Colonic mucosa (tissue), 4 donors: ENCODE measurements at places on chromosomes 11 and 22.
A peak's percentile ranks its signal among the peaks of the same experiment; 100 is the strongest.

DNA sequence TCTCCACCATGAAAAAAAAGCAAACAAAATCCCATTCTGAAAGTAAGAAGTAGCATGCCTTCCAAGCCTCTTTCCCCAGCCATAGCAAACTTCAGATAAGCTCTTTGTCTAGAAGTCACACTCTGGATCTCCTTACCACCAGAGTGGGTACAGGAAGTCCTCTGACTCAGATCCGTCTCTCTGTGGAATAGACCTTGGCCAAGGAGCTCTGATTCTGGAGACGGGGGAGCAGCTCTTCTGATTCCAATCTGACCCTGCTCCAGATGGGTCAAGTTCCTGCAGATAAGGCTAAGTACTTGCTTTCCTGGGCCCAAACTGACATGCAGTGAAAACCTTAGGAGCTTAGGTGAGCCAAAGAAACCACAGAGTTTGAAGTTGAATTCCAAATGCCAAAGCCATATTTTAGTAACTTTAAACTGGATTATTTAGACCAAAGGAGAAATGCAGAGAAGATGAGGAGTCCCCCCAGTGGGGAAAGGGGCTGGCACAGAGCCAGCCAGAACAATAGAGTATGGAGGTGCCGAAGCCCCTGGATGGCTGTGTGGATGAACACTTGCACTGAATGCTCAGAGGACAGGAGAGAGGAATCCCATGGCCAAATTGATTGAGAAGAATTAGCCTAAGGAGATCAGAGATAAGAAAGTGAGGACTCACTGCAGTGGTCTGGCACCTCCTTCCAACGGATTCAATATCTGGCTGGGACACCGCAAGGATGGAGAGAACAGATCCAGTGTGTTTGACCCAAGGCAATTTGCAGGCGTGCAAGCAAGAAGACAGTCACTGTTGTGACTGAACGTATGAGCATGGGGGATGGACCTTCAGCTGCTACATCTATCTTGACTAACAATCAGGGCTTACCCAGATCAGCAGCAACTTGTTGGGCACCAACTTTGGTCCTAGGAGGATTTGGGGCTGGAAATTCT is 54.9 kb downstream of the ENDOD1 start:
- no peak for DNase-seq
- no peak overlapping the region for H3K27ac ChIP-seq
- H3K27me3 ChIP-seq: no peaks in the 10 kb centered on the region

DNA sequence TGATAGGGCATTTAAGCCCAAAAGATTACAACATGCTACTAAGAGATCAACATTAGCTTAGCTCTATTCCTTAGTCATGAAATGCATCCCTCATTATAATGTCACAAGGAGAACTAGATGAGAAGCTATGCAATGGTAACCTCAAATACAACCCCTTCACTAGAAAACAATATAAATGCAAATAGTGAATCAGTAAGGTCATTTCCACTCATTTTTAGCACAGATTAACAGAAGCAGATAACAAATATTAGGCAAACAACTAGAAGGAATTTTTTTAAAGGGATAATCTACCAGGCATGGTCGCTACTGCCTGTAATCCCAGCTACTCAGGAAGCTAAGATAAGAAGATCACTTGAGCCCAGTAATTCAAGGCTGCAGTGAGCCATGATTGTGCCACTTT is 28.2 kb downstream of the SIK3 start:
- H3K4me1 ChIP-seq: peaks cover 10% of the 10 kb centered on the region
- H3K36me3 ChIP-seq: no peaks in the 10 kb centered on the region
- H3K4me3 ChIP-seq: no peak overlapping the region
- no peak overlapping the region for H3K27ac ChIP-seq

- H3K27me3 ChIP-seq: peaks cover 83% of the 10 kb centered on the region
- peaks cover 11% of the 10 kb centered on the region for H3K4me1 ChIP-seq
- H3K36me3 ChIP-seq: no peaks in the 10 kb centered on the region
- H3K4me3 ChIP-seq: no peak overlapping the region
Observed at GRCh38 chr11:124841201-124841600, 24.0 kb upstream of the ROBO3 start.

- H3K27ac ChIP-seq: no peak overlapping the region
- no peaks in the 10 kb centered on the region for H3K4me1 ChIP-seq
- no peaks in the 10 kb centered on the region for H3K27me3 ChIP-seq
- H3K36me3 ChIP-seq: no peaks in the 10 kb centered on the region
Observed at GRCh38 chr11:15179167-15179566, 64.4 kb downstream of the INSC start.

- H3K27ac ChIP-seq: no peak overlapping the region
- peaks cover 4% of the 10 kb centered on the region for H3K27me3 ChIP-seq
Observed at GRCh38 chr22:19605508-19606331, 81.5 kb upstream of the CLDN5 start.

GRCh38 chr22:28674121-28674563 is 5.5 kb downstream of the TTC28 start:
- DNase-seq: no peak
- no peaks in the 10 kb centered on the region for H3K36me3 ChIP-seq
- no peak overlapping the region for H3K4me3 ChIP-seq

- DNase-seq: peak; percentile 82
- peaks cover 12% of the 10 kb centered on the region for H3K4me1 ChIP-seq
- H3K27ac ChIP-seq: no peak overlapping the region
- no peaks in the 10 kb centered on the region for H3K27me3 ChIP-seq
- peak overlapping the region; percentile 35 for H3K4me3 ChIP-seq
Observed at GRCh38 chr22:41237707-41238569, 2.8 kb downstream of the CHADL start.

GRCh38 chr11:79209540-79210266 is 231.1 kb downstream of the TENM4 start:
- H3K4me3 ChIP-seq: no peak overlapping the region
- no peaks in the 10 kb centered on the region for H3K27me3 ChIP-seq
- DNase-seq: no peak

GRCh38 chr22:43014316-43014868 is 557 bp downstream of the PACSIN2 start:
- H3K4me1 ChIP-seq: peaks cover 9% of the 10 kb centered on the region
- peak overlapping the region; percentile 71 for H3K4me3 ChIP-seq
- no peaks in the 10 kb centered on the region for H3K27me3 ChIP-seq
- no peaks in the 10 kb centered on the region for H3K36me3 ChIP-seq
- DNase-seq: peak; percentile 69

DNA sequence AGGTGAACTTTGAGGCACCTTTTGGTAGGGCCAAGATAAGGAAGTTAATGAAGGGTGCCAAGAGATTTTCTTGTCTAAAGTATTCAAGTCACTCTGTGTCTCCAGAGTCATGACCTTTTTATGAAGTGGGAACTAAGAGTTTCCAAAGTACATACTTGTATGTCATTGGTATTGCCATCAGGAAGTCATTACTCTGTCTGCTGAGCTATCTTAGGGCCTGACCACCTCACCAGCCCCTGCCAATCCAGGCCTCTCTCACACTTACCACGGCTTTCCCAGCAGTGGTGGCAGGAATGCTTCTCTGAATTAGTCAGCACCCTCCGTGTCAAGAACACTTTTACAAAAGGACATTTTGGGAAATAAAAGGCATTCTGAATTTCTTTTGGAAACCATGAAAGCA is 192.8 kb upstream of the MTNR1B start:
- no peaks in the 10 kb centered on the region for H3K4me1 ChIP-seq
- DNase-seq: no peak
- no peaks in the 10 kb centered on the region for H3K27me3 ChIP-seq
- H3K4me3 ChIP-seq: no peak overlapping the region
- H3K36me3 ChIP-seq: no peaks in the 10 kb centered on the region

GRCh38 chr11:66068923-66069714 is 953 bp upstream of the PACS1 start:
- no peaks in the 10 kb centered on the region for H3K27me3 ChIP-seq
- peak overlapping the region; percentile 94 for H3K27ac ChIP-seq

- H3K4me1 ChIP-seq: no peaks in the 10 kb centered on the region
- no peak overlapping the region for H3K27ac ChIP-seq
- no peak overlapping the region for H3K4me3 ChIP-seq
- no peaks in the 10 kb centered on the region for H3K27me3 ChIP-seq
Observed at GRCh38 chr22:23825246-23825905, 13.4 kb downstream of the DERL3 start.

GRCh38 chr11:78218707-78219492 is 30.2 kb downstream of the USP35 start:
- no peak for DNase-seq
- H3K27ac ChIP-seq: no peak overlapping the region
- no peak overlapping the region for H3K4me3 ChIP-seq
- H3K36me3 ChIP-seq: peaks cover 4% of the 10 kb centered on the region

DNA sequence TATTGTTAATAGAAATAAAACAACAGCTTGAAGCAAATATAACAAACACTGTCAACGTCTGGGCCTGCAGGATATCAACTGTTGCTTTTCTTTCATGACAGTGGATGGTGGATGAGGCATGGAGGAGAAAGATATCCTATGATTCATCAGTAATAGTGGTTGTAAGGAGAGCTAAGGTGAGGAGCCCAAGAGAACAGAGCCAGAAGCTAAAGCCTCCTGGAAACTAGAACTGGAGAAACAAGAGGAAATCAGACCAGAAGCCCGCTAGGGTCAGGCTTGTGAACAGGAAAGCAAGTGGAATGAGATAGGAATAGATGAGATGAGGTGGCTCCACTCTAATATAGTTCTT is 37.7 kb upstream of the MMP12 start:
- DNase-seq: no peak
- H3K27ac ChIP-seq: no peak overlapping the region
- H3K36me3 ChIP-seq: no peaks in the 10 kb centered on the region
- H3K4me1 ChIP-seq: no peaks in the 10 kb centered on the region
- no peak overlapping the region for H3K4me3 ChIP-seq

DNA sequence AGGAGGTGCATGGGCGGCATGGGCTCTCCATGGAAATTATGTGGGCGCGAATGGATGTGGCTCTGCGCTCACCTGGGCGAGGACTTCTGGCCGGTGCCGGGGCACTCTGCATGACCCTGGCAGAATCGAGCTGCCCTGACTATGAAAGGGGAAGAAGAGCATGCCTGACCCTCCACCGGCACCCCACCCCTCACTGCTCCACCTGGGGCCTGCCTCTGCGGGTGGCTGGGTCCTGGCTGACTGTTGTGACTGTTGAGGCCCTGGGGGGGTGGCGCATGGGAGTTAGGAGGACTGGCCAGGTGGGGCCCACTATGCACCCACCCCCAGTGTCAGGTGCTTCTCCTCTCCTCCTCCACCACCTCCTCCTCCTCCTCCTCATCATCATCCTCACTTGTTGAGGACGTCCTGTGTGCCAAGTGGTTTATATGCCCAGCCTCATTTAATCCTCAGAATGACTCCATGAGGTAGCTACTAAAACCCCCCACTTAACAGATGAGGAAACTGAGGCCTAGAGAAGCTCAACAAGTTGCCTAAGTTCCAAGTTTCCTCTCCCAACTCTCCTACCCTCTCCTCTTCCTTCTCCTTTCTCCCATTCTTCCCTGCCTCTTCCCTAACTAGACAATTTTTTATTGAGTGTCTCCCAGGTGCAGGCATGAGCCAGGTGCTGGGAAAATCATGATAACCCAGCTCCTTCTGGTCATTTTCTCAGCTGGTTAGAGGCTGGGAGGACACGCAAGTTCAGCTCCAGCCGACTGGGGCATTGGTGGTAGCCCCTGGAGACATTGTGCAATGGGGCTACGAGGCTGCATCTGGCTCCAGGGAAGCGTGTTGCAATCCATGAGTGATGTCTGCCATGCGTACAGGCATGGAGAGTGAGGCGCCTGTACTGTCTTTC is 2.3 kb downstream of the MYEOV start:
- H3K27me3 ChIP-seq: no peaks in the 10 kb centered on the region
- no peak for DNase-seq
- peak overlapping the region; percentile 92 for H3K27ac ChIP-seq

DNA sequence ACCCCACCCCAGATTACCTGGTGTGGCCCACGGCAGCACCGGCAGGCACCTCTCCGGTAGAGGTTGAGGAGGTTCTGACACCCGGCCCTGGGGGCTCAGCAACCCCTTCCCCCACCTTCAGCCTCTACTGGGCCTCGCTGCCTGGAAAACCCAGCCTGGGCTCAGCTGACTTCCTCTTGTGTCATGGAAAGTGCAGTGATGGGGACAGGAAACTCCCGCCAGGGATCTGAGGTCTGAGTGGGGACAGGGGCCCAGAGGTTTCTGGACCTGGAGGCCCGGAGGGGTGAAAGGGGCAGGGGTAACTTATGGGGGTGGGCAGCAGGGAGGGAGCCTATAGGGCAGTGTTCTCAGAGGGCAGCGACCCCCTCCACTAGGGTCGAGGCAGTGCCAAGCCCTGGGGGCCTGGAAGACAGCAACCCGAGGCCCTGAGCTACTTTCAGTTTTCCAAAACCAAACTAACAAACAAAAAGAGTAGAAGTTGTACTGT is 10.0 kb upstream of the CD5 start:
- H3K4me3 ChIP-seq: no peak overlapping the region
- no peaks in the 10 kb centered on the region for H3K36me3 ChIP-seq
- H3K4me1 ChIP-seq: no peaks in the 10 kb centered on the region
- DNase-seq: no peak

DNA sequence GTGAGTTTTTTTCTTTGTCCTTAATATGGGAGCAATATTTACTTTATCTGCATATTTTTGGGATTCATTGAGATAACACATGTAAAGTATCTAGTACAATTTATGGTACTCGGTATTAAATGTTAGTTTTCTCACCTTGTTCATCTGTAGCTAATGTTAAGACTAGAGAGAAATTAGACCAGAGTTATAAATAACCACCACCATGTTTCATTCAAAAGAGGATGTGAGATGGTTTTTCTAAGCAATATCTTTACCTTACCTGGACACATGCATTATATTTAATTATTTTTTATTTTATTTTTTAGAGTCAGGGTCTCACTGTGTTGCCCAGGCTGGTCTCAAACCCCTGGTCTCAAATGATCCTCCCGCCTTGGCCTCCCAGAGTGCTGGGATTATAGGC is 18.4 kb downstream of the ARHGAP42 start:
- H3K36me3 ChIP-seq: no peaks in the 10 kb centered on the region
- no peaks in the 10 kb centered on the region for H3K4me1 ChIP-seq
- H3K4me3 ChIP-seq: no peak overlapping the region
- no peak for DNase-seq
- no peak overlapping the region for H3K27ac ChIP-seq

GRCh38 chr11:16986434-16987204 is 27.6 kb downstream of the PLEKHA7 start:
- H3K27me3 ChIP-seq: no peaks in the 10 kb centered on the region
- peak; percentile 95 for DNase-seq
- no peak overlapping the region for H3K4me3 ChIP-seq
- peaks cover 17% of the 10 kb centered on the region for H3K4me1 ChIP-seq
- H3K36me3 ChIP-seq: no peaks in the 10 kb centered on the region
- peak overlapping the region; percentile 80 for H3K27ac ChIP-seq

- H3K36me3 ChIP-seq: no peaks in the 10 kb centered on the region
- no peaks in the 10 kb centered on the region for H3K4me1 ChIP-seq
- H3K27me3 ChIP-seq: no peaks in the 10 kb centered on the region
- no peak overlapping the region for H3K4me3 ChIP-seq
Observed at GRCh38 chr11:47387944-47388696, 9.8 kb upstream of the SPI1 start.

- H3K27me3 ChIP-seq: no peaks in the 10 kb centered on the region
- H3K4me3 ChIP-seq: no peak overlapping the region
- no peaks in the 10 kb centered on the region for H3K4me1 ChIP-seq
- DNase-seq: no peak
Observed at GRCh38 chr22:30404307-30404706, 7.5 kb downstream of the SEC14L2 start.
